ENCODE measurements at places on chromosomes 11 and 22.

DNA sequence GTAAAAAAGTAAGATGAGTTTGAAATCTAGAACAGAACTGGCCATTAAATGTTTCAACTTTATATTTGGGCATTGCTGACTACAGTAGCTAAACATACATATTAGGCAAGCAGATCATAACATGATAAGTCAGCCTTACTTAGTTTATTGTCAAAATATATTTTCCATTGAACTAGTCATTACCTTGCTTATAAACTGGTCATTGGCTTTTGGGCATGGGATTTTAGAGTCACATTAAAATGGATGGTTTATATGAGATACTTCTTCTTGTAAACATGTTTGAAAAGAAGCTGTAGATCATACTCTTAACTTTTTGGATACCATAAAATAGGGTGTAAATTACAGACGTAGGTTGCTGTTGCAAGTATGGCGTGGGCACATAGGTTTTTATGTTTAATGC lies 2.7 kb downstream of the HIPK3 start:
- DNase-seq, result no peak

GRCh38 chr11:98572941-98573340 lies 447.8 kb upstream of the CNTN5 start:
- DNase-seq, result no peak

GRCh38 chr22:28034760-28035401 lies 115.8 kb upstream of the PITPNB start:
- no peak for DNase-seq

- DNase-seq, result no peak
Measured at GRCh38 chr11:12731841-12732336, 57.7 kb downstream of the TEAD1 start.

- no peak for DNase-seq
Measured at GRCh38 chr11:67539550-67539949, 16.3 kb upstream of the CABP2 start.

DNA sequence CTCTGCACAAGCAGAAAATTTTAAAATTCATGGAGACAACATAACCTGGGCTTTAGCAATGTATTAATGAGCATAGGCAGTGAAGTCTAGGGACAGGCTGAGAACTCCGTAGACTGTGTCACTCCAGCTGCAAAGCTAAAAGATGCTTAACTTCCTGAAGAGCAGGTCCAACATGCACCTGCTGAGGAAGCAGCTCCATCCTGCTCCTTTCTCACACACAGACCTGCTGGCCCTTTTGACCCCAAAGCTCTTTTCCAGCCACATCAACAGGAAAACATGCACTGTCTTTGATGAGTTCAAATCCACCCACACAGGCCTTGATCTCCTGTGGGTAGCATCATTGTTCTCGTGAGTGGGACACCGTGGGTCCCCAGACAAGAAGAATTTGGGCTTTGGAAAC lies 36.0 kb downstream of the SYN3 start:
- DNase-seq, result no peak

- no peak for DNase-seq
Measured at GRCh38 chr11:133992121-133992520, 35.4 kb upstream of the IGSF9B start.

- DNase-seq, result no peak
Measured at GRCh38 chr11:128841461-128842072, 25.5 kb downstream of the KCNJ1 start.

DNA sequence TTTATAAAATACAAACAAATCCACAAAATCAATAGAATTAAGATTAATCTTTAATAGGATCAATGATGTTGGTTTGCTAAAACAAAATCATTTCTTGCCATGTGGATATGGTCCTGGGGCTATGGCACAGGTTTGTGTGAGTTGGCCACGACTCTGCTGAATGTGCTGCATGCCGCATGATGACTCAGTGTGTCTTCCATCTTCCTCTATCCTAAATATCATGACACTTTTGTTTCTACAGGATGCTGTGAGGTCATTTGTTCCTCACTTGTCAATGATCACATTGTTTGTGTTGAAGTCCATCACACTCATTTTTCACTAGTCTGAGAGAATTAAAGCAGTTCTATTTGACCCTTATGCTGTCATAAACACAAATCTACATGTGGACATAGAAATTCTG lies 167.2 kb upstream of the ZBED5 start:
- DNase-seq, result no peak

- no peak for DNase-seq
Measured at GRCh38 chr11:84261707-84262106, 975.5 kb upstream of the CCDC90B start.

GRCh38 chr22:20305894-20306645 lies 13.8 kb downstream of the DGCR6L start:
- DNase-seq, result no peak

- DNase-seq, result no peak
Measured at GRCh38 chr11:47329987-47330931, 22.2 kb downstream of the MYBPC3 start.

DNA sequence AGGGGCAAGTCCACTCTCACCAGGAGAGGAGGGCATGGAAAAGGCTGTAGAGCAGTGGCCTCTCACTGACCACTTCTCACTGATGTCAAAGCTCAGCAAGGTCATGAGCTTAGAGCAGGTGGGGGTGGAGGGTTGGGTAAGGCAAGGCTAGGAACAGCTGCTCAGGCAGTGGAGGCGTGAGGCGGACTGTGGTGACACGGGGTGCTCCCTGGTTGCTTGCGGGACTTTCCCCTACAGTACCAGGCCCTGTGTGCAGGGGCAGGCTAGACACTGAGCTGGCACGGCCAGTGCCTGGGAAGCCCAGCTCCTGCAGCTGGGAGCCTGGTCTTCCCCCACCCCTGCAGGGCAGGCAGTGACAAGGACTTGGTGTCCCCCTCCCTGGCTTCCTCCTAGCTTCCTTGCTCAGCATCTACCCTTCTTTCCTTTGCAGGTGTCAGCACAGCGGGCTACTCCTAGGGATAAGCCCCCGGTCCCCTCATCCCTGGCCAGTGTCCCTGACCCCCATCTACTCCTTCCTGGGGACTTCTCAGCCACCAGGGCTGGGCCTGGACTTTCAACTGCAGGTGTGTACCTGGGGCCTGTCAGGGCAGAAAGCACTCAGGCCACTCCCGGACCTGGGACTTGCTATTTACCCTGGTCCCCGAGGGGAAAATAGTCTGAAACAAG lies 45.6 kb downstream of the PISD start:
- DNase-seq, result no peak

- DNase-seq, result no peak
Measured at GRCh38 chr11:120512739-120513435, 1.3 kb downstream of the GRIK4 start.

- DNase-seq, result no peak
Measured at GRCh38 chr11:47848700-47849155, 578 bp upstream of the NUP160 start.

DNA sequence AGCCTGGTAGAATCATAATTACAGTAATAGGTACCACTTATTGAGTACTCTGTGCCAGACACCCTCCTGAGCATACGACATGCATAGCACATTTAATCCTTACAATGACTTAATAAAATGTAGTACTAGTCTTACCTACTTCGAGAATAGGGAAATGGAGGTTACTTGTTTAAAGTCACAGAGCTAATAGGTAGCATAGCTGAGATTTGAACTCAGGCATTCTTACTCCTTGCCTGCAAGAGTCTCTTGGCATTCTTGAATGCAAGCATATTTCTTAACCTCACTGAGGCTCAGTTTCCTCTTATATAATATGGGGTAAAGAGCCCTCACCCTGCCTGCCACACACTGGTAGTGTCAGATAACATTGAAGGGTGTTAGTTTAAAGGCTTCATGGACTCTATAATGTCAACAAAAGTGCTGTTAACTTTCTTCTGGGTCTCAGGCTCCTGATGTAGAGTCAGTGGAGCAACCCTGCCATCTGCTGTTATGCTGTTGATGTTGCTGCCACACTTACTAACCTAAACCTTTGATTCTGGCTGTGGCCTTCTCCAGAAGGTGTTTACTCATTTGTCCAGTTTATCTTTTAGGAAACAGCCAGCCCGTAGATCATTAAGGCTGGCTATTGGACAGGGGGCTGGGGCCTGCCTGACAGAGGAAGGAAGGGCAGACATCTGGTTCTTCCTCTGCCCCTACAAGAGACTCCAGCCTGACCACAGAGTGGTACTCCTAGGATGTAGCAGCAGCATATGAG lies 18.9 kb downstream of the LIMK2 start:
- no peak for DNase-seq

GRCh38 chr22:42156598-42156997 lies 26.0 kb upstream of the CYP2D6 start:
- no peak for DNase-seq

- DNase-seq, result no peak
Measured at GRCh38 chr11:125373426-125374391, 122.4 kb downstream of the FEZ1 start.

DNA sequence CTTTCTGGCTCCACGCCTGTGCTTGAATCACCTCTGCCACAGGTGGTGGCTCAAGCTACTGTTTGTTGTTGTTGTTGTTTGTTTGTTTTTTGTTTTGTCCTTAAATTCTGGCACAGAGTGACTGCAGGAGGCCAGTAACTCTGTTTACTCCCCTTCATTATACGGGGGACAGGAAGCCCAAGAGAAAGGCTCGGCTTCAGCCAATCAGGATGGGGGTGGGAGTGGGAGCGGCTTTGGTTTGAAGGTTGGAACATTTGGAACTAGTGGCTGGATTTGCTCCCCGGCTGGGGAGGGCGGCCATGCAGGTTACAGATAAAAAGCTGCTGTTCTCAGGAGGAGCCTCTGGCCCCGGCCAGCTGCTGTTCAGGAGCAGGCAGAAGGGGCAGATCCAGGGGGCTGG lies 19.7 kb upstream of the CABP2 start:
- DNase-seq, result no peak

GRCh38 chr11:33718440-33718839 lies 17.8 kb downstream of the CD59 start:
- DNase-seq, result no peak

GRCh38 chr11:3003396-3004231 lies 11.5 kb upstream of the NAP1L4 start:
- DNase-seq, result no peak

DNA sequence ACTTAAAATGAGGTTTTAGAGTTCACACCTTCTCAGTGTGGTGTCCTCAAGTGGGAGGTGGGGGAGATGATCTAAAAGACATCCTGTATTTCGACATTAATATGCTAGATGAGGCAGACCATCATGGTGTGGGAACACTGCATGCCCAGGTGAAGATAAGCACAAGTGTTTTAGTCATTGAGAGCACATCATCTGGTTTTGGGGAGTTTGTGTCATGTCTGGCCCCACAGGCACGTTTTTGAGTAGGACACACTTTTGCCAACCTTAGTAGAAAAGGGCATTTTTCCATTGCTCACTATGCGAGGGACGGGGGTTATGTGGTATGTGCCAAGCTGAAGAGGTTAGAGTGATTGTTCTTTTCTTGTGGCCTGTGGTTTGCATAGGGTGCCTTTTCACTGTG lies 189.3 kb downstream of the DBX1 start:
- DNase-seq, result no peak

DNA sequence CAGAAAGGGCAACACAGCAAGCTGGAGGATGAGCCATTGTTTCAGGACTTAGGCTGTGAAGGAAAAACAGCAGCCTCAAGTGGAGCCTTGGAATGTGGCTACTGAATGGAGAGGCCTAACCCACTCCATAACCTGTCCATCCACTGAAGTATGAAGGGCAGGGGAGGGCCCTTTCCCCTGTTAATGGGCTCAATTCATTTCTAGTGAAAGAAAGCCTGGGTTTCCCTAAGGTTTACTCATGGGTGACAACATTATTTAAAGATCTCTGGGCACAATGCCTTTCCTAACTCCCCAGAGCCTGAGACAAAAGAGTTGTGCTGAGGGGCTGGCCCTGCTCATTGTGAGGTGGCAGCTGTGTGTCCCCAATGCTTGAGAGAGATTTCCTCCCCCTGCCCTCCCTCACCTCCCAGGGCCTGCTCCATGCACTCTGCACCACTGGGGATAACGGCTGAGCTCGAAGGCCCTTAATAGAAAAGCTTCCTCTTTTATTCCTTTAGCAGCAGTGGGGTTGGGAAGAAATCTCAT lies 83.8 kb downstream of the ME3 start:
- DNase-seq, result no peak

DNA sequence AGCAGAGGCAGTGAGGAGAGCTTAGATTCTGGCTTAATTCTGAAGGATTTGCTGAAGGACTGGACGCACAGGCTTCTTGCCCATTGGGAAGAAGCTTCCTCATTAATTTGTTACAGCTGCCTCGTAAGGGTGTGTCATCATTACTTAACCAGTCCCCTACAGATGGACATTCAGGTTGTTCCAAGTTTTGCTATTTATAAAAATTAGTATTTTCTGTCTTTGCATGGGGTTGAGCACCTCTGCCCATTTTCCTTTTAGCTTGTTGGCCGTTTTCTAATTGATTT lies 38.1 kb downstream of the CAPN1 start:
- no peak for DNase-seq

GRCh38 chr22:37765953-37766576 lies 41.7 kb upstream of the GCAT start:
- no peak for DNase-seq

- DNase-seq, result no peak
Measured at GRCh38 chr22:46763051-46763705, 728 bp downstream of the TBC1D22A start.

DNA sequence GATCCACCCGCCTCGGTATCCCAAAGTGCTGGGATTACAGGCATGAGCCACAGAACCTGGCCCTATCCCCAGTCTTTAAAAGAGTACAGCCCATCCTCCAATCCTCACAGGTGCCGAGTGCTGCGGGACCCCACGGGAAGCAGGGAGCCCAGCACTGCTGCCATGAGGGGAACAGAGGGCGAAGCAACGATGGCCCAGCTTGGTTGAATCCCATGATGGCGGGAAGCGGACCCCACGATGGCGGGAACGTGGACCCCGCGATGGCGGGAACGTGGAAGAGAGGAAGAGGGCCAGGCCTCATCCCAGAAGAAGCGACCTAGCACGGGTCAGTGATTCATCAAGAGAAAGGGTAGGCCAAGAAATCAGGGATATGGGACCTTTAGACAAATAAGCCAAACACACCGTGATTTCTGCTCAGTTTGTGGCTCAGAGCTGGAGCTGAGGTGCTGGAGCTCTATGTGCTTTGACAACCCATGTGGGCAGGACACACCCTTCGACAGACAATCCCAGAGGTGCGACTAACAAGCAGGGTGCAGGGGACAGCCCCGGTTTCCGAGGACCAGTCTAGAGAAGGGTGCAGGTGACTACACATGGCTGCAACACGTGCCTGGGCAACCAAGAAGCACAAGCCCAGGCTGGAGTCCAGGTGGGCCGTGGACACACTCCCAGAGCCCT lies 30.9 kb downstream of the BRD1 start:
- no peak for DNase-seq

GRCh38 chr11:13207665-13208594 lies 69.7 kb upstream of the BMAL1 start:
- no peak for DNase-seq

GRCh38 chr11:29005401-29005980 lies 897.3 kb downstream of the METTL15 start:
- no peak for DNase-seq

- DNase-seq, result no peak
Measured at GRCh38 chr11:28168718-28169117, 60.5 kb downstream of the METTL15 start.

DNA sequence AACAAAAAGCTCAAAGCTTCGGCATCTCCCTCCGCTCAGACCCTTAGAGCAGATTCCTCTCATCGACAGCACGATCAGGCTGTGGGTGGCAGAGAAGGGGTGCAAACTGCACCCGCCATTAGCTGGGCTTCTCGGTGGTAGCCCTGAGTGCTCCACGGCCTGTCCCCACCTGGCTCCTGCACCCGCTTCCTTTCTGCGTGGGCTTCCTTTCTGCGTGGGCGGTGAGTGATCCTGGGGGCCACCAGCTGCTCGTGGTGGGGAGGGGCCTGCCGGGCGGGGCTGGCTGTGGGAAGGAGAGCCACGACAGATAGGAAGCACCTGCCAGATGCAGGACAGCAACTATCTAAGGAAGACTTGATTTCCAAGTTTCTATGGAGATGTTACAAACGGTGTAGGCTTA lies 55.0 kb downstream of the BRD1 start:
- no peak for DNase-seq
